ENCODE measurements at places on chromosomes 2 and 18.
A peak's percentile ranks its signal among the peaks of the same experiment; 100 is the strongest.

- DNase-seq = no peak
These were observed 214.5 kb downstream of the NBAS start for GRCh38 chr2:15346624-15347023.

DNA sequence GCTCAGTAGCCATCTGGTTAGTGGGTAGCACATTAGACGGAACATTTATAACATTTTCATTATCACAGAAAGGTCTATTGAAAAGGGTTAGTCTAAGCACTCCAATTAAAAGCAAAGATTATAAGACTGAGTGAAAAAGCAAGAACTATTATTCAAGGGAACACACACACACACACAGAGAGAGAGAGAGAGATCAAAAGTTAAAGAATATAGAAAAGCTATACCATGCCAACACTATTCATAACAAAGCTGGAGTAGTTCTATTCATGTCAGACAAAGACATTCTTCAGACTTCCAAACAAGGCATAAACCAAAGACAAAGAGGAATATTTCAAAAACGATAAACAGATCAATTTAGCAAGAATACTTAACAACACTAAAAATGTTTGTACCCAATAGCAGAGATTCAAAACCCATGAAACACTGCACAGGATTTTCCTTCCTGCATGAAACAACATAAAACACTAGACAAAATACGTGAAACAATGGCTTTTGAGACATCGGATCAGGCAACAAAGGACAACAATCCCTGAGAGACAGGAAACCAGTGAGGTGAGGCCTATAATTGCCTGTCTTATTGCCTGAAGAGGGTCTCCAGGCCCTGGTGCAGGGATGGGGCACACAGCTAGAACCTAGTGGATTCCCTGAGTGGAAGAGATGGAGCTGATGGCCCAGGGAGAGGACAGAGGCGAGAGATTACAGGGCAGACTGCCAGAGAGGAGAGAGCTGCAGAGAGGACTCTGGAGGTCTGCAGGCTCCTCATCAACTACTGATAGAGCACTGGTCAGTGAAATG lies 83.6 kb upstream of the NPAS2 start:
- DNase-seq = no peak

DNA sequence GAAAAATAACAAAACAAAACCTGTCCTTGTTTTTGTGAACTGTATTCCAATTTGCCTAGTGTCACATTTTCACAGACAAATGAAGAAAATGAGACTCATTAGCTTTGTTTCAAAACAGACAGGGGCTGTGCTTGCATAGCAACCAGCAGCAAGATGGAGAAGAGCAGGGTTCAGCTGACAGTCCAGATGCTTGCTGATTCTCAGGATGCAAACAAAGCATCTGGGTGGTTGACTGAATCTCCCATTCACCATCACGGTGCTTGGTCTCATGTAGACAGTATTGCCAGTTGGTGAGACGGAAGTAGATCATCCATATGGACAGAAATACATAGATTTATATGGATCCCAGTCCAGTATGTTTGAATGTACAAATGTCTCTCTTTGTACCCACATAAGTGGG lies 326.8 kb downstream of the CCDC85A start:
- no peak for DNase-seq

- no peak for DNase-seq
These were observed 20.1 kb downstream of the FEZ2 start for GRCh38 chr2:36577884-36578283.

DNA sequence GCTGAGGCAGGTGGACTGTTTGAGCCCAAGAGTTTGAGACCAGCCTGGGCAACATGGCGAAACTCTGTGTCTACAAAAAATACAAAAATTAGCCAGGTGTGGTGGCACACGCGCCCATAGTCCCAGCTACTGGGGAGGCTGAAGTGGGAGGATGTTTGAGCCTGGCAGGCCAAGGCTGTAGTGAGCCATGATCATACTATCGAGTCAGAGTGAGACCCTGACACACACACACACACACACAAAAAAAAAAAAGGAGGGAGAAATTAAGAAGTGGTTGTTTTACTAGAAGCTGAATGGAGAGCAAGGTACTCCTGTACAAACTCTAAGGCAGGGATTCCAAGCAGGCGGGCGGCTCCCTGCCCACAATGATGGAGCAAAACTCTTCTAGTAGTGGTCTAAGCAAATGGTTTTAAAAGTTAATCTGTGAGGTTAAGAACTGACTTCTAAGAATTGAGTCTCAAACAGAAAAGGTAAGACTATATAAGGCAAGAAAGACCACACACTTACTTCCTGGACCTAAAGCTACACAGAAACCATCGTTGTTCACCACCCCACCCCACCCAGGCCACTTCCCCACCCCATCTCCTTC lies 2.6 kb downstream of the ANKRD44 start:
- no peak for DNase-seq

GRCh38 chr2:67499989-67500388 lies 102.9 kb downstream of the ETAA1 start:
- no peak for DNase-seq

DNA sequence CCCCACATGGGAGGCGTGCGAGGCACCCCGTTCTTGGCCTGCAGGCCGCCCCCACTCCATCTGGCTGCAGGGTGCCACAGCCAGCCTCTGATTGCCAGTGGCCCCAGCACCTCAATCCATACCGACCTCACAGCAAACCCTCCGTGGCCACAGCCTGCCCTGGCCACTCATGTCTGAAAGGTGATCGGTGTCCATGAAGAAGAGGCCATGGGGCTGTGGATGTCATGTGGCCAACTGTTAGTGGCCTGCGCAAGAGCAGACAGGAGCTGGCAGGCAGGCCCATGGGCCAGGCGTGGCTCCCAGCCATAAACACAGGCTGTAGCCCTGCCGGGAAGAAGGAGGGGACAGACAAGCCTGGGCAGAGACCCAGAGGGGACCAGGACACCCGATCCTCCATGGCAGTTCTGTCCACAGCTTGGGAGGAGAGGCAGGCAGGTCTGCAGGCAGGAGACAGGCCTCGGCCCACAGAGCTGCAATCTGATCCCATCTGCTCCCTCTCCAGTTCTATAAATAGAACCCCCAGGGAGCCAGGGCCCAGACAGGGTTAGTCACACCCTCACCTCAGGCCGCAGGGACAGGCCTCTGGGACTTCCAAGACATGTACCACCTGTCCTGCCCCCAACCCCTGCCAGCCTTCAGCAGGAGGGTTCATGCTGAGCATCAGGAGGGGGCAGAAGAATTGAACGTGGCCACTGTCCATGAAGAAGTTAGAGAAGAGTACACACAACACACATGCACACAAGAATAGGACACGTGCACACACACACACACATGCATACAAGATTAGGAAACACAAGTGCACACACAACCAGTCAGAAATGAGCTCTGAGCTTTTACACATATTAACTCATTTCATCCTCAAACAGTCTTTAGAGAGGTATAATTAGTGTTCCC lies 16.9 kb downstream of the STEAP3 start:
- DNase-seq = no peak

- DNase-seq = no peak
These were observed 6.8 kb upstream of the COX7A2L start for GRCh38 chr2:42367835-42368234.

GRCh38 chr18:62768558-62768943 lies 53.2 kb downstream of the PHLPP1 start:
- DNase-seq = no peak

DNA sequence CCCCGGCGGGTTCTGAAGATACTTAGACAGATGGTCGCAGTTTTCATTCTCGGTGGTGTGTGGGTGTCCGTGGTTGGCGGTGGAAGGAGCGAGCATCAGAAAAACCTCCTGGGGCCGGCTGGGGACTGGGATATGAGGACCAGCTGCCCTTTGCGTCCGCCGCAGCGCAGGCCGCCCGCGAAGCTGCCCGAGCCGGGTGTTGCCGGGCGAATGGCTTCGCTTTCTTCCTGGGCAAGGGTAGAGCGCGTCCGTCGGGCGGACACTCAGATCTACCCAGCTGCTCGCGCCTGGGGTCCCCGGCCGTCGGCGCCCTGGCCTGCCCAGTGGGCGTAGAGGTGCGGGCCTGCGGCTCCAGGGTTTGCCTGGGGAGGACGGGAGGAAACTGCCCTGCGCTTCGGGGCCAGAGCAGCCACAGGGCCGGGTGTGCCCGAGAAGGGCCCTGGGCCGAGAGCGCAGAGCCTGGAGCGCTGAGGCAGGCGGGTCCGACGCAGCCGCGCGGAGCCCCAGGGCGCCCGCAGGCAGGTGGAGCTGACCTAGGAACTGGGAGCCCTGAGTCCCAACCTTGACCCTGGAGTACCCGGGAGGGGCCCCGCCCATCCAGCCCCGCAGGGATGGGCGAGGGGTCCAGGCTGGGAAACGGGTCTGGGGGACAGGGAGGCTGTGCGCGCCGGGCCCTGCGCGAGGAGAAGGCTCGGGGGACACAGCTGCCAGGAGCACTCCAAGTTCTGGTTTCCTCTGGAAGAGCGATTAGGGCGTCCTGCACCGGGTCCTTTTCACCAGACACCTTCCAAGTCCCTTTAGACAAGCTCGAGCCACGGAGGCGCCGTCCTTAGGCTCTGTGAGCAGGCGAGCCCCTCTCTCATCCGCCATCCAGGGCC lies 1.3 kb downstream of the TWIST2 start:
- no peak for DNase-seq

DNA sequence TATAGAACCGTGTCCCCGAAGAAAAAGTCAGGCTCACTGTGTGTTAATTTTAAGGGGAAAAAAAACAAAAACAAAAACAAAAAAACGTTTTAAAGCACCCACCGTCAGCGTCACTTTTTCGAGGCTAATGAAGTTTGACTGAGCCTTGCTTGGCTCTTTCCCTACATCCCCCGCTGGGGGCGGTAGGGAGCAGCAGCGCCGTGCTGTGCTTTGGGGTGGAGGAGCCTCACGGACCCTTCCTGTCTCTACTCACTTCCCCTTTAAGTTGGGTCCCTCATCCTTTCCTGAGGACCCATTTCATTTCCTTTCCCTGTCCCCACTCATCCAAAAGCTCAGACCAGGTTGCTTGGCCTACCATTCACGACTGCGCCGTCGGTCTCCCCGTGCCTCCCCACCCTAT lies 82.8 kb upstream of the RPL31 start:
- no peak for DNase-seq

DNA sequence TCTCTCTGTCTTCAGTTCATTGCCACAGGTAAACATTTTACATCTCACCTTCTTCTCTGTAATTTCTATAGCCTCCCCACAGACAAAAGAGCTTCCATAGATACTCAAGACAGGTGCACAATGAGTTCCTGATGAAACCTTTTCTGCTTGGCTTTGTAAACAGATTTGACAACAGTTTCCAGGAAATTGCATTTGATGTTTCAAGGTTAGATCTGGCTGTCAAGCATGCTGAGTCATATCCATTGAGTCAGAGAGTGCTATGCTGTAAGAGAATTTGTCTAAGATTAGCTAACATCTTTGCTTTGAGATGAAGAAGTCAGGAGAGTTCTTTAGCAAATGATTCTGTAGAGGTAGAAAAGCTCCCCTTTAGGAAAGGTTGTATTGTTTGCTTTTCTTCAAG lies 40.6 kb upstream of the MAP2 start:
- peak; percentile 63 for DNase-seq

GRCh38 chr2:96894151-96894531 lies 24.3 kb upstream of the SEMA4C start:
- DNase-seq = no peak

DNA sequence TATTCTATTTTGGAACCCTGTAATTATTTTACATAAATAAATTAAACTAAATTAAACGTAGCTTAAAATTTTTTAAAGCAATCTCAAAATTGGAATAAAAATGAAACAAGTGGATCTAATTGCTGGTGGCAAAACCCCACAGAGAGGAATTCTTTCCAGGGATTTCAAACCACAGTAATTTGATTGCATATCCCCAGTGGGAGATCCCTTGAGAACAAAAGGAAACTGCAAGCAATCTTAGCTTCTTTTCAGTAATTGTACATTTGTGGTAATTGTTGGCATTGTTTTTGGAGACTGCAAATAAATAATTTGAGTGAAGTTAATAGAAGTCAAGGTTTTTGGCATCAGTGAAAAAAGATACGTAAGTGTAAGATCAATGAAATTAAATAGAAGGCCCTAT lies 58.7 kb upstream of the MYCN start:
- DNase-seq = no peak

DNA sequence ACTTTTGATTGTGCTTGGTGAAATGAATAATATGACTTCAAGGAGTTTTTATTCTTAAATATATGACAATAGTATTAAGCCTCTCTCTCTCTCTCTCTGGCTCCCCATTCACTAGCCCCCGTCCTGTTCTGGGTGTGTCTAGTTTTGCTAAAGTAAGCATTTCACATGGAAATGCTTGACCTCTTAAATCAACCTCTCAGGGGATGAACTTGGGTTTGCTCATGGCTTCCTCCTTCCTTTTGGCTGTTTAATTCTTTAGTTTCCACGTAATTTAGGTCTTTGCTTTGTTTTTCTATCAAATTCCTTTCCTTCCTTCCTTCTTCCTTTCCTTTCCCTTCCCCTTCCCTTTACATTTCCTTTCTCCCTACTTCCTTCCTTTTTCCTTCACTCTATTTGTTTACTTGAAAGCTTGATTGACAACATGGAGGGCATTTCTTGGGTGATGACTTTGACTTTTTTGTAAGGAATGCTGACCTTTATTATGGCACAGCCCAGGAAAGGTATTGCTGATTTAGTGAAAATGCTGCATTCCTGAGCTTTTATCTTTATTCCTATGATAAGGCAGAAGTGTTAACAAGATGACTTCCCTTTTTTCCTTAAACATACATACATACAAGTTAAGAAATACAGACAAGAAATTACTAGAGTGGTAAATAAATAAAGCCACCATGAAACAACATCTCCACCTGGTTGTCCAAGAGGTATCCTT lies 3.6 kb downstream of the DPP4 start:
- DNase-seq = no peak

GRCh38 chr2:45382744-45383143 lies 228.3 kb downstream of the SRBD1 start:
- peak; percentile 41 for DNase-seq

DNA sequence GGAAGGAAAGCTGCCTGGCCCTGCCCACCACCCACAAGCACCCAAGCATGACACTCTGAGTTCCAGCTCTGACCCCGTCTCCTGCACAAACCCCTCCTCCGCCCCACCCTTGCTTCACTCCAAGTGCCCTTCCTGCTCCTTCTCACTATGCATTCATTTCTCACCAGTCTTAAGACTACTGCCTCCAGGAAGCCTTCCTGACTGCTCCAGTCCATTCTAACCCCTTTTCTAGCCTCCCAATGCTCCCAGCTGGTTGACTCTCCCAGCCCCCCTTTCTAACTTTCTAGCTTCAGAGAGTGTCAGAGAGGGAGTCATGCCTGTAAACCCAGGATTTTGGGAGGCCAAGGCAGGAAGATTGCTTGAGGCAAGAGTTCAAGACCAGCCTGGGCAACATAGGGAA lies 8.2 kb upstream of the NAGK start:
- no peak for DNase-seq

GRCh38 chr2:150885774-150886386 lies 375.8 kb downstream of the RBM43 start:
- DNase-seq = no peak

- DNase-seq = no peak
These were observed 179.3 kb downstream of the FIGN start for GRCh38 chr2:163556511-163556910.

GRCh38 chr2:28627722-28628480 lies 123.7 kb upstream of the PPP1CB start:
- no peak for DNase-seq

All from glomerular endothelial cell (primary cell).